ENCODE measurements at places on chromosomes 16 and 17. TPM values are rescaled to one million over a fixed set of nuclear protein-coding genes. Genes with fewer than 3 reads are reported as not detected.

KRT32 gene
- not detected for total RNA-seq

GNG13 gene
- total RNA-seq, result not detected

TBC1D3G gene
- total RNA-seq, result not detected

CACNG1 gene
- not detected for total RNA-seq

TMC8 gene
- total RNA-seq, result 3.9 TPM

KIF2B gene
- total RNA-seq, result not detected

GRCh38 chr17:30375661-30376060 is 3.1 kb upstream of the CPD start:
- no peak for DNase-seq

- DNase-seq, result no peak
These were observed 17.1 kb downstream of the LIG3 start for GRCh38 chr17:34997355-34997862.

GRCh38 chr17:73323409-73324159 is 11.8 kb upstream of the CDC42EP4 start:
- no peak for DNase-seq

DNA sequence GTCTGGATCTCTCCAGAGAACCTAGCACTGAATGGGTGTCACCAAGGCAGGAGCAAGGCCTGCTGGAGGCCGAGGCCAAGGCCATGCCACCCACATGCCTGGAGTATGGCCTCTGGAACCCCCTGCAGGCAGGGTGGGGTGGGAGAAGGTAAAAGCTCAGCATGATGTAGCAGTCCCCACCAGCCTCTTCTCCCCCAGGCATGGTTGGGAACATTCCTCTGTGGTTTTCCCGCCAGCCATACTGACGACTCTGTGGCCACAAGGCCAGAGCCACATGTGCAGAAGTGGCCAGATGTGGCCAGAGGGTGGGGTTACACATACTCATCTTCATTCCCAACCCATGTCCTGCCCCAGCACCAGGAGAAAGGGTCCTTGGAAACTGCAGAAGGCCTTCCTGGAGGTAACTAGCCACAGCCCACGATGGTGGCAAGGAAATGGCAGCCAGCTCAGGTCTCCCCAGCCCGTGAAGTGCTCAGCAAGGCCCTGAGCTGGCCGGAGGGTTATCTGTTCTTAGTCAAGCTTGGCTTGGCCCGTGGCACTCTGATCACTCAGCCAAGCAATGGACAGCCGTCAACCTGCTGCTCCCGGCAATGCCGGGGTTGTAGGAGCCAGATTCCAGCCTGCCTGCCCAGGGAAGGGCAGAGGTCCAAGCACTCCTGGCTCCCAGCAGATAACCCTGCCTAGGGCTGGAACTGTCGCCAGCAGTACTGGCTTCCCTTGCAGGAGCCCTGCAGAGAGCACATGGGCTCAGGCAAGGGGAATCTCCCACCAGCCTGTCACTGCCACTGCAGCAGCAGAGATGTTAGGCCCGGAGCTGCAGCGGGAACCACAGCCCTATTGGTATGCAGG is 26.1 kb downstream of the HDAC5 start:
- peak; percentile 97 for DNase-seq

- DNase-seq, result no peak
These were observed 13.6 kb upstream of the RASD1 start for GRCh38 chr17:17509601-17510425.

DNA sequence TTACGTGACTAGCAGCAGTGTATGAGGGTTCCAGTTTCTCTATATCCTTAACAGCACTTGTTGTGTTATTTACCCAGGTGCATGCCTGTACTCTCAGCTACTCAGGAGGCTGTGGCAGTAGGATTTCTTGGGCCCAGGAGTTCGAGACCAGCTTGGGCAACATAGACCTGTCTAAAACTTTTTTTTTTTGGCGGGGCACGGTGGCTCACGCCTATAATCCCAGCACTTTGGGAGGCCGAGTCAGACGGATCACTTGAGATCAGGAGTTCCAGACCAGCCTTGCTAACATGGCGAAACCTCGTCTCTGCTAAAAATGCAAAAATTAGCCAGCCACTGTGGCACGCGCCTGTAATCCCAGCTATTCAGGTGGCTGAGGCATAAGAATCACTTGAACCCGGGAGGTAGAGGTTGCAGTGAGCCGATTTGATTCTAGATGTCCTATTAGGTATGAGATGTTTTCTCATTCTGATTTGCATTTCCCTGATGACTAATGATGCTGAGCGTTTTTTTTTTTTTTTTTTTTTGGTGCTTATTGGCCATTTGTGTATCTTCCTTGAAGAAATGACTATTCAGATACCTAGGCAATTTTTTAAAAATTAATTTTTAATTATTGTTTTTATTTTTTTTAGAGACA is 13.4 kb downstream of the CASC3 start:
- DNase-seq, result no peak

DNA sequence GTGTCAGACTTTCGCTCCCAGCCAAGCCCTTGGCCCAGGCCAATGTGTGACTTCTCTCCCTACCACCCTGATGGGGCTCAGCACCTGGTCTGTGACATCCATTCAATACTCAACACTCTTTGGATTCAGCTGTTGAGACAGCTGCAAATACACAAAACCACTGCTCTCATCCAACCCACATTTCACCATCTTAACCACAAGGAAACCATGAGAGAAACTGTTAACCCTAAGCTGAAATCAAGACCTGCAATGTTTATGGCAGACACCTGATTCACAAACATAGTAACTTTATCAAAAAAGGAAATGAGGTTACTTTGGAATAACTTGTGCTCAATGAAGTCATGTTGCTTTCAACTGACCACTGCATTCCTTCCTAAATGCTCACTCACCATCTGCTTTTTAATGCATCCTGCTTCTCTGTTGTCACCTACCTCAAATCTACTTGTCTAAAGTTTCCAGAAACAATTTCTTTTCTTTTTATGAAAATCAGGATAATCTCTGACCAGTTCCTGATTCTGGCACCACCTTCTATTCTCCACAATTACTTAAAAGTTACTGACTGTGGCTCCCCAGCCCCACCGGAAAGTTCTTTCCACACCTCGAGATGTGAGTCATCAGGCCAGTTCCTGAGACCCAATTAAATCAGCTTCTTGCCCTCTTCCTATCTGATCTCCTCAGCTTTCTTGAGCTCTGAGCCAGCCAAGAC is 88.2 kb downstream of the NOG start:
- no peak for DNase-seq

DNA sequence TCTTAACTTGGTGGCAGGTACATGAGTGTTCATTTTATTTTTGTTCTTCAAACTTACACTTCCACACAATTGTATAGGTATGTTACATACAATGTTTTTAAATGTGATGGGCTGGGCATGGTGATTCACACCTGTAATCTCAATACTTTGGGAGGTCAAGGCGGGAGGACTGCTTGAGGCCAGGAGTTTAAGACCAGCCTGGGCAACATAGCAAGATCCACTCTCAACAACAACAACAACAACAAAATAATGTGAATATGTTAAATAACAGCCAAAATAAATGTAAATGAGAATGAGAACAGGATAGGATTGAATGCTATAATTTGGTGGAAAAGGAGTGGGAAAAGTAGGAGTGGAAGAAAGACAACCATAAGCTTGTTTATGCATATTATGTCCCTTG is 2.6 kb downstream of the NSMCE1 start:
- no peak for DNase-seq

GRCh38 chr16:69827524-69827923 is 65.4 kb downstream of the WWP2 start:
- DNase-seq, result no peak

- DNase-seq, result no peak
These were observed 67.5 kb downstream of the MARF1 start for GRCh38 chr16:15575293-15576049.

DNA sequence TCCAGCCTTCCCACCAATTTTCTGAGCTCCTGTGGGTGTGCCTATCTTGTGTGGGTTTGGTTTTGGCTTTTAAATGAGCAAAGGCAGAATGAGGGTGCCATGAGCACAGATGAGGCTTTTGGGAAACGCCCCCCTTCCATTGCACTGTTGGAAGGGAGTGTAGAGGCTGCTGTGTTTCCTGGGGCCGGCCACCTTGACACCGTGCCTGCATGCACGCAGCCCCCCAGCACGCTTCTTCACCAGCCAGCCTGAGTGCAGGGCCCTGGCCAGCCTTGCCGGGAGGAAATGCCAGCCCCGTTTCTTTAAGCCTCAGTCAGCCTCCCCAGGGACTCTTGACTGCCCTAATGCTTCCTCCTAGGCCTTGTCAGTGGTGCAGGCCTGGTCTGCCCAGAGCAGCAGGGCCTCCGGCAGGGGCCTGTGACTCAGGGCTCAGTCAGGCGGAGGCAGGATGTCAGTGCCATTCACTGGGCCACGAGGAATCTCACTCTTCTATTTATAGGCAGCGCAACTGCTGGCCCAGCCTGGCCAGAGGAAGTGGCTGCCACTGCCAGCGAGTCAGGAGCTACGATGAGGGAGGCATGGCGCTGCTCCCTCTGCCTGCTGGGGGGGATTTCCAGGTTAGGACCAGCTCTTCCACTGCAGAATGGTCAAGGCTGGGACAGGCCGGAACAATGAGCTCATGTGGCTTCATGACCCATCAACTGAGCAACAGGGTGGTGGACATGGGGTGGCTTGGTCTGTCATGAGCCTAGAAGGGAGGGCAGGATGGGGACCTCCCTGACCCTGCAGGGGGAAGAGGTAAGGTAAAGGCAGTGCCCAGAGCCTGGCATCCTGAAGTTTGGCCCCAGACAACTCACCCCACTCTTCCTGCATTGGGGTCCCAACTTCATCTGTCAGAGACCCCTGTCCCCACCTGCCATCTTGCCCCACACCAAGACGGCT is 205.2 kb downstream of the RAB11FIP4 start:
- DNase-seq, result no peak

- DNase-seq, result peak; percentile 68
These were observed 424 bp downstream of the HOXB2 start for GRCh38 chr17:48544349-48545021.

- no peak for DNase-seq
These were observed 608.6 kb upstream of the EEF2KMT start for GRCh38 chr16:5706211-5706610.

- no peak for DNase-seq
These were observed 19.0 kb downstream of the C16orf96 start for GRCh38 chr16:4574919-4575705.

- no peak for DNase-seq
These were observed 31.8 kb downstream of the ANKRD11 start for GRCh38 chr16:89458551-89458950.

DNA sequence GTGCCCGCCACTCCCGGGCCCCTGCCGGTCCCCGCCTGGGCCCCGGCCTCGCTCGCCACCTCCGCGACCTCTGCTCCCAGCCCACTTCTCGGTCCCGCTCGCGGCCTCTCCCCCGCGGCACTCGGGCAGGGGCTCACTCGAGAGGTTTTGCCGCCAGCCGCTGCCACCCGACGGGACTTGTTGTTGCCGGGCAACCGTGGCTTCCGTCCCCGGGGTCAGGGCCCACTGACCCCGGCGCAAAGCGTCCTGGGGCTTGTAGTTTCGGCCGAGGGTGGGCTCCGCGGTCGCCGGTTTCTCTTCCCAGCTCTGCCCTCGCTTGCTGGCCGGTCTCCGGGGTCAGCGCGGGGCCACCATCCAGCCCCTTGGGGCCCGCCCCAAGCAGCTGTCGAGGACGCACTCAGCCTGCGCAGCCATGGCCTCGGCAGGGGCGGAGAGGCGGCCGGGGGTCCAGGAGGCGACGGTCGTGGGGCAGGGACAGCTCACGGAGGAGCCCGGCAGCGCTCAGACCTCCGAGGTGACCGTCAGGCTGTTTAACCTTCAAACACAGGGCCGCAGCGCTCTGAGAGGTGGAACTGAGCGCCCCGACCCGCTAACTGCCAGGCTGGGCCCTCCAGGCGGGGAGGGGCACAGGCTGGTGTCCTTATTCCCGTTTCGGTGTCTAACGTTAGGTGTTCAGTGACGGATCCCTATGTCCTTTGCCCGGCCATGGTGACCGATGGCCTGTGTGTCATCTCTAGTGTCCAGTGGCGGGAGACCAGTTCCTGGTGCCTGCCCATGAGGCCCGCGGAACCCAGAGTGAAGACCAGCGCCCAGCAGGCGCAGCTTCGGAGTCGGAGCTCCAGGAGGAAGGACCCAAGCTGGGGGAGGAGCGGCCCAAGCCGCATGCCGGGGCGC is at the start of the genes C16orf86 and ENKD1:
C16orf86 (plus strand) TSS at position 256 of the 894 bp plus-strand sequence; CDS start at position 413, 157 bp downstream.
ENKD1 (minus strand) TSS at position 192 of the 894 bp plus-strand sequence. CDS start 308 bp downstream, outside the sequence.
- peak; percentile 91 for DNase-seq

GRCh38 chr17:77887464-77888241 is 70.8 kb upstream of the TNRC6C start:
- DNase-seq, result peak; percentile 73

GRCh38 chr17:63525190-63525946 is 2.2 kb downstream of the KCNH6 start:
- DNase-seq, result no peak

DNA sequence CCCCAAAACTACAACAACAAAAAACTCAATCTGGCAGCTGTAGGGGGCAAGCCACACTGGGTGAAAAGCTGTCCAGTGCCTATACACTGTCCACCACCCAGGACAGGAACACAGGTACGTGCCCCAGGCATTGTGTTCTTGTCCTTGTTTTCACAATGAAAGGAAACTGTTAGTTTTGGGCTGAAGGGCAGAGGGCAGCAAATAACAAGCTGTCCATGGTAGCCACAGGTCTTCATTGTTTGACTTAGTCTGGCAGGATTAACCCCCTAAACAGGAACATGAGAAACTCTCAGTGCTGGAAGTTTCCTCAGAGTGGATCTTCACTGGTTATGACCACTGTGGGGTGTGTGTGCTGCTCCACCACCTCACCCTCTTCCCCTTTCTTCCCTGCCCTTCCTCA is 224.6 kb upstream of the N4BP1 start:
- no peak for DNase-seq

DNA sequence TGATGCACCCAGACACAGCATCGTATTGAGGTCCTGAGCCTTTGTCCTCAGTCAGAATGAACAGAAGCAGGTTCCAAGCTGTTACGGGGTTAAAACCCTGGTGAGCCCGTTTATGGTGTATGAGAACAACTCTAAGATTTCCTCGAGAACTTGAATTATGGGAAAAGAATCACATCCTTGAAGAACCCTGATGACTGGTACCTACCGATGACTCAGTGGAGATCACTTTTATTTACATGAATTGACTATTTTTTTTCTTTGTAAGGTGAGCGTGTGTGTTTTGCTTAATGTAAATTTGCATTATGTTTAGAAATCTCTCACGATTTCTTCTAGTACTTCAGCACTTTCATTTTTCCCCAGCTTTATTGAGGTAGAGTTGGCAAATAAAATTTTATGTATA is 3.3 kb upstream of the KRTAP4-4 start:
- no peak for DNase-seq

DNA sequence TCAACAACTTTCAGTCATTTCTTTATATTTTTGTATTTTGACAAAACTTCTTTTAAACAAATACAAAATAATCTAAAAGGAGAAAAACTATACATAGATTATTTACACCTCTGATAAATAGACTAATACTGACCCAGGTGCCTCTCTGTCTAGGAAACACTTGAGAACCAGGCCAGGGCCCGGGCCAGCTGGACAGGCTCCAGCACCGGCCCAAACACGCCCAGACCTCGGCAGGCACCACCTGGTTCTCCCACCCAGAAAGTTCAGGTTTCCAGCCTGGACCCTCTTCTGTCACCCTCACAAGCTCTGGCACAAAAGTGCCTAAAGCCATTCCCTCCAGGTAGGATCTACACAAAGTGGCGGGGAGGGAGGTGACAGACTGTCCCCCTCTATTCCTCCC is 97.0 kb upstream of the DNAH17 start:
- DNase-seq, result no peak
